ENCODE measurements at places on chromosomes 3 and 15.

DNA sequence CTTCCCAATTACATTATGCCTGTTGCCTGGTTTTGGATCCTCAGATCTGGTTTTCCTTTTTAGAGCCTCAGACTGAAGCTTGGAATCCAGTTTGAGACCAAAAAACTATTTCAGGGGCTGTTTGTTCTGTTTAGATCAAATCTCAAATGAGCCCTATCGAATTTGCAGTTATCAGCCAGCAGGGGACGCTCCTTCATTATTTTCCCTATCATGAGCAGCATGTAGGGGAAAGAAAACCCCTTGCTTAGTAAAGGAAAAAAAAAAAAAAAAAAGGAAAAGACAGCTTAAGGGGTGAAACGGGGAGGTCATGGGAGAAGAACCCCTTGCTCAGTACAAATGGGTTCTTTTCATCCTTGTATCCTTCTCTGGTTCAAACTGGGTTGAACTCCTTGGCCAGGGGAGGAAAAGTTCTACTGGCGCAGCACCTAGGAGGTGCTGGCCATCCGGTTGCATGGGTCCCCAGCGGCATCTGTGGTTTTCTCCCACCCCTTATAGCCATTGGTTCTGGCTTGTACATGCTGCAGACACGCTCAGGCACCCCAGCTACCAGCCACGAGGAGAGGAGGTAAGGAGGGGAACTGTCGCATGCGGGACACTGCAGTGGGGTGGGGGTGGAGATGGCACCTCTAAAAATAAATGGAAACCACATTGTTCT, 1375.1 kb upstream of the ALCAM start:
- peak; percentile 21 for DNase-seq

- DNase-seq = no peak
These were observed 17.3 kb downstream of the DENND6A start for GRCh38 chr3:57675530-57675929.

DNA sequence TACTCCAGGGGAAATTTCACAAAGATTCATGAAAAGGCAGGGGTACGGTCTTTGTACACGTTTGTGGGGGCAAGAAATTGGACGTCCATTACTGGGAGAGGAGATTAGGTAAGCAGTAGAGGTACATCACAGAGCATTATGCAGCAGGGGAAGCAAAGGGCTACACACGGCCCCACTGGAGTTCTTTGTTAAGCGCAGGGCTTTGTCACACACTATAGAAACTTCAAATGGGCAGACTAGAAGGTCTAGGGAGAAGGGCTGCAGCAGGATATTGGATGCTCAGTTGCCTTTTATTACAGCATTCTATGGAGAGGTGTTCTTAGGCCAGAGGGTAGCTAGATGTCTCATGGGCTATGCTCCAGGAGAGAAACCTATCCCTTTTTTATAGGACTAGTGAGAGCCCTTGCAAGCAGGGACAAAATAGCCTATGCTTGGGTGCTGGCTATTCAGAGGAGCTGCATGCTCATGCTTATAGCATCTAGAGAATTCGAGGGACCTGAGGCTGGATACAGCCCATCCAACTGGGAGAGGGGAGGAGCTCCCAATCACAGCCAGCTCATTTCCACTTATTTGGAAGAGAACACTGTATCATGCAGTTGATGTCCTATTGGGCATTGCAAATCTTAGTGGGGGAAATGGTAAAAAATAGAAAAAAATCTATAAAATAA, 506.4 kb upstream of the ADAMTS9 start:
- DNase-seq = no peak

- DNase-seq = peak; percentile 86
These were observed at the start of gene MST1R for GRCh38 chr3:49903451-49904424. MST1R (minus strand) TSS chr3:49903873; CDS start chr3:49903609, 264 bp downstream.

GRCh38 chr15:66929843-66930402, 135.5 kb upstream of the SMAD3 start:
- DNase-seq = no peak

DNA sequence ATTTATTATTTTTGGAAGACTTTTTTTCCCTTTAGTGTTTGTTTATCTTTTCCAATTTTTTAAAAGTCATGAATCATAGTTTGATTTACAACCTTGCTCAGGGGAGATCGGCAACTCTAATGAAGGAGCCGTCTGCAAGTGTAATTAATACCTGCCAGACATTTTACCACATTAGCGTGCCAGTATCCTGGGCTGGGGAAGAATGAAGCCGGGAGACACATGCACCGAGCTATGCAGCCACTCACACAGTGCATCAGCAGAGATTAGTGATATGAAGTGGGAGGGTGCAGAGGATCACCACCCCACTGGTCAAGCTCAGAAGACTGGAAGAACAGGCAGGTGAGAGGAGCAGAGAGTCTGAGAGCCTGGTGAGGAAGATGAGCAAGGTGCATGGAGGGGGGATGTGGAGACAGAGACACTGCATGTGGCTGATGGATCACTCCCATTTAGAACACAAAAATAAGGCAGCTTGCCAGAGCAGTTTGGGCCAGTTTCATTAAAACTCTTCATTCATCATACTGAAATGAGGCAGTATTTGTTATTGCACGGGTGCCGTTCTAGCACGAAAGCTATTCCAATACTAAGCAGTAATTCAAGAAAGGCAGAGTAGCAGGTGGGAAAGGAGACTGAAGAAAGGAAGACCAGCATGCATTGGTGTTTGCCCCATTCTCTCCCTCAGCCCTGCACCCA, 821.6 kb downstream of the TUSC7 start:
- no peak for DNase-seq

GRCh38 chr3:63961891-63962290, 49.7 kb upstream of the SCAANT1 start:
- DNase-seq = no peak

GRCh38 chr3:115766587-115767482, 143.5 kb downstream of the GAP43 start:
- DNase-seq = no peak

- no peak for DNase-seq
These were observed 6.8 kb upstream of the TBC1D5 start for GRCh38 chr3:17749281-17749680.

DNA sequence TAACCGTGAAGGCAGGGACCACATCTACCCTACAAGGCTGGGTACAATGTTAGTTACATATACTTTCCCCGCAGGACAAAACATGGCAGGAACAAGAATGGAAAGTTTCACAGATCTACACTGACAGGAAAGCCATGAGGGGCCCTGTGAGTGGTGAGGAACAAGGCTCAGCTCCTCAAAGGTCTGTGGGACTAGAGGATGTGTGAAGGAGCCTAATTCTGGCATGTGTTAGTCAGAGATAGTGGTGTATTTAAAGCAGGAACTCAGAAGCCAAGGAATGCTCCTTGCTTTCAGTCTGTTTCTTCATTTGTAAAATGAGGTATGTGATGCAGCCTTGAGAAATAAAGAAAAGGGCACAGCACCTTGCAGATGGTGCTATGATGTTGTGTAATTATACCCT, 25.1 kb downstream of the ETV5 start:
- no peak for DNase-seq

- no peak for DNase-seq
These were observed 23.4 kb upstream of the GALNT15 start for GRCh38 chr3:16151109-16151508.

- no peak for DNase-seq
These were observed 7.4 kb upstream of the CAPN7 start for GRCh38 chr3:15198686-15199085.

DNA sequence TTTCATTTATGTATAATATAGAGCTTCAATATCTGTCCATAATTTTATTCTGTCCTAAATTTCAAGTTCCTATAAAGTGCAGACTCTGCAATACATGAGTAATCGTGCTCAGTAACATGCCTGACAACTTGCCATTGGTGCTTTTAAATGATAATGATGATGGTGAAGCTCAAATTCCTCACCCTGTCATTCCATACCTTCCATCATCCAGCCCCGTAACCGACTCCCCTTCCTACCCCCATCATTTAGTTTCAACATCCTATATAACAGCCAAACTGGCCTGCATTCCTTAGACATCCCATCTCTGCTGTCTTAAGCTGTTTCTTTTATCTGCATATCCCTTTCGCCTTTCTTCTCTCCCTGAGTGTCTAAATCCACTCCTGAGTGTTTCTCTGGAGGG, 67.2 kb upstream of the DLG1 start:
- DNase-seq = no peak

DNA sequence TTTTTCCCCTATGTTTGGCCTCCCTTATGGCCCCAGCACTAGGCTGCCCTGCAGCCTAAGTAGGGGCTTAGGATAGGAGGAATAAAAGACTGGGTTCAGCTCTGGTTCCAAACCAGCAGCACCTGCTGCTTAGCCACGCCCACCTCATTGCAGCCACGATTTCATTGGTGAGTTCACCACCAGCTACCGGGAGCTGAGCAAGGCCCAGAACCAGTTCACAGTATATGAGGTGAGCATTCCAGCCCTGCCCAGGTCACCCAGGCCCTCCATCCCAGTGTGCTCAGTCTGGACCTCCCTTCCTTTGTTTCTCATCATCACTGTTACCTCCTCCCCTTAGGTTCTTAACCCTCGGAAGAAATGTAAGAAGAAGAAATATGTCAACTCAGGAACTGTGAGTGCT, 11.5 kb downstream of the CPNE9 start:
- no peak for DNase-seq

DNA sequence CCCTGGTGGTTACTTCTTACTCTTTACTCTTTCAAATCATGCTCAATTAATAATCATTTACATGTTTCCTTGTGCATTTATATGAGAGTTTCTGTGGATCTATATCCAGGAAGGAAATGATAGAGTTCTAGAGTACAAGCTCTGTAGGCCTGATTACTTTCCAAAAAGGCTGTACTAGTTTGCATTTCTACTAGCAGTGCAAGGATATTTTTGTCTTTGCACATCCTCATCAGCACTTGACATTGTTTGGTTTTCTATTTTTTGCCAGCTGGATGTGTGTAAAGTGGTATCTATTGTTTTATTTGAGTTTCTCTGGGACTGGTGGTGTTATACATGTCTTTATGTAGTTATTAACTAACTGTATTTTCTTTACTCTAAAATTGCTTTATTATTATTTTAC, 19.6 kb upstream of the SLC7A14 start:
- no peak for DNase-seq

- no peak for DNase-seq
These were observed 62.2 kb downstream of the DIPK2A start for GRCh38 chr3:144033863-144034262.

- peak; percentile 55 for DNase-seq
These were observed 73.7 kb downstream of the PLD1 start for GRCh38 chr3:171736556-171736955.

GRCh38 chr3:9211155-9211950, 38.1 kb downstream of the SRGAP3 start:
- DNase-seq = no peak

GRCh38 chr3:52847241-52847640, 12.4 kb upstream of the MUSTN1 start:
- DNase-seq = no peak

- no peak for DNase-seq
These were observed 1.3 kb downstream of the NEDD4 start for GRCh38 chr15:55991802-55992768.

GRCh38 chr3:197501879-197502620, 53.7 kb downstream of the BDH1 start:
- peak; percentile 33 for DNase-seq

DNA sequence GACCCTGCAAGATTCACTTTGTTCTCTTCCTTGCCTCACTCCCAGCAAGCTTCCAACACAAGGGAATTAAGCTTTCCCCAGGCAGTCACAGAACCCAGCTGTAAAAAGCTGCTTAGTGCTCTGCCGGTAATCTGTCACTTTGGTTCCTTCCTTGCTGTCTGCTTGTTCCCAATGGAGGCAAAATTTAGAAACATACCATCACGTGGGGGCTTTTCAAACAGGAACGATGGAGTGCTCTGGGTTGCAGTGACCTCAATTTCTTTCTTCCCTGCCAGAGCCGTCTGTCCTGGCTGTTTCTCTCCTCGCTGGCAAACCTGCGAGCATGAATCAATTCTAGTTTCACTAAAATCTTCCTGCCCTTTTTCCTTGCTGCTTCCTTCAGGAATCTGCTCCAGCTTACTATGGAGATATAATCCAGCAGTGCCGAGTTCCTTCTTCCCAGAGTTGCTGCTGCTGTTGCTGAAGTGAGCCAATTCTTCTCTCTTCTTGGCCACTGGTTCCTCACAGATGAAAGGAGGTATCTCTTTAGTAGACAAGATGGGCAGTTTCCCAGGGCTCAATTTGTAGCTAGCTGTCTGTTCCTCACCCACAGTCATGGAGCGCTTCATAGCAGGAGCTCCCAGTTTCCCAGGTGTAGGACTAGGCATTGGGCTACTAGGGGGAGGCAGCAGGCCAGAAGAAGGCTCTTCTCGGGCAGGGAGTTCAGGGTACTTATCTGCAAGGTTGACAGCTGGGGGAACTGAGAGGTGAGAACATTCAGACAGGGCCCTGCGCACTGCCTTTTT, 88.1 kb downstream of the DHX30 start:
- DNase-seq = no peak

DNA sequence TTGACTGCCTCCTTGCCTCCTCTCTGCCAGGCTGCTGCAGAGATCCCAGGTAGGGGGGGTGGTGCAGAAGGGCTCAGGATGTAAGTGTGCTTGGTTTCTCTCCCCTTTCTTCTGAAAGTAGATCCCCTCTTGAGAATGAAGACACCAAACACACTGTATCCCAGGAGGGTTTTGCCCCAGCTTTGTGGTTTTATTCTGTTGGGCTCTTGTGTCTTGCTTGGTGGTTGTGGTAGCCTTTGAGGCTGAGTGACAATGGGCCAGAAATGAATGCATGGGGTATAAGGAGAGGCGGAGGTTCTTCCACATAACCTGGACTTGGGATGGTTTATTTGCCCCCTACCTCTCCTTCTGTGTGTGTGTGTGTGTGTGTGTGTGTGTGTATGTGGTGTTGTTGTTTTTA, 5.7 kb downstream of the PDIA5 start:
- DNase-seq = no peak

DNA sequence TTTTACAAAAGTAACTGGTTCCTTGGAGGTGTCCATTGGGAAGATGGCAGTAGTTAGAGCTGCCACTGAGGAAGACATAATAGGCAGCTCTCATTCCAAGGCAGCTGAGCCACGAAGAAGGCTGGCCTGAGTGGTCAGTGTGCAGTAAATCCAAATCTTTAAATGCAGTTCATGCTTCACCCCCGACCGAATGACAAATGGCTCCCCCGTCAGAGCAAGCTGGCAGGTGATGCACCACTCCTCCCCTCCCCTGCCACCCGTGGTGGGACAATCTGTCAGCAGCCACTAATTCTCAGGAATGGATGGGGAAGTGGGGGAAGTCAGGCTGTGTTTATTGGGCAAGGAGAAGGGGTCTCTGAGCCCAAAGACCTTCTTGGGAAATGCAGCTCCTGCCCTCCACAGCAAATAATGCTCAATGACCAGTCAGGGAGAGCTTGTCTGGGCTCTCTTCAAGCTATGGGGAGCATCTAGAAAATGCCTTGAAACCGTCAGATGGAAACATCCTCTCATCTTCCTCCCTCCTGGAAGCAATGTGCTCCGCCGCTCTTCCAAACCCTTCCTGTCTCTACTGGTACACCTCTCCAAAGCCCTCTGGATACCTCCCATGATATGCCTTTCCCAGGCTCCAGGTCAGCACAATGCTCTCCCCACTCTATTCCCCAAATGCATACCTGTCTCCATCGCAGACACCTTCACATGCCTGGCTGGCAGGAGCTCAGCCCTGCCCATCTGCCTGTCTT, 65.4 kb downstream of the LIPC start:
- DNase-seq = peak; percentile 29

GRCh38 chr3:127997016-127997415, 55.2 kb upstream of the SEC61A1 start:
- DNase-seq = no peak

- no peak for DNase-seq
These were observed 195.2 kb upstream of the ARHGEF26 start for GRCh38 chr3:153925841-153926514.

GRCh38 chr3:139281522-139282196, 62.2 kb upstream of the MRPS22 start:
- no peak for DNase-seq

Measured in nephron progenitor cell (in vitro differentiated cells).